ENCODE measurements at places on chromosomes 7 and 10.

DNA sequence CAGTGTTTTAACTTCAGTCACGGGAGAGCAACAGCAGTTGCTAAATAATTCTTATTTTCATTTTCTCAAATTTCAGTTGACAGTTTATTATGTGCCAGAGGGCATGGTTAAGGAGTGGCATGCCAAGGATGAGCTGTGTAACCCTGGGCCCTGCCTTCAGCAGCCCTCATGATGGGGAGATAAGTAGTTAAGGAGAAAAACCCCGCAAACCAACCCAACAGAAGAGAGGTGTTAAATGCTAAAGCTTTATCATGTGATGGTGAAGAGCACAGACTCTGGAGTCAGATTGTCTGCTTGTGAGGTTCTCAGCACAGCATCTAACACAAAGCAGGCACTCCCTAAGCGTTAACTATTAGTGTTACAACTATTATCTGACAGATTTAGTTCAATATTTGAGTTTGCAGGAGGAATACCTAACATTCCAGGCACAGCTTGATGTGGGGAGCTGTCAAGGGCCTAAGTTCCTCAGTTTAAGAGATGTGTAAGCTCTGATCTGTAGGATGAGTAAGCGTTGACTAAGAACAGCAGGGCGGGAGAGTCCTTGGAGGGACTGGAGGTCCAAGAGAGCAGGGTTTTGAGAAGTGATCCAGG, 29.6 kb downstream of the STAM start:
- no peak for DNase-seq

- DNase-seq = no peak
Observed at GRCh38 chr7:54663603-54664234, 95.3 kb downstream of the SEC61G start.

DNA sequence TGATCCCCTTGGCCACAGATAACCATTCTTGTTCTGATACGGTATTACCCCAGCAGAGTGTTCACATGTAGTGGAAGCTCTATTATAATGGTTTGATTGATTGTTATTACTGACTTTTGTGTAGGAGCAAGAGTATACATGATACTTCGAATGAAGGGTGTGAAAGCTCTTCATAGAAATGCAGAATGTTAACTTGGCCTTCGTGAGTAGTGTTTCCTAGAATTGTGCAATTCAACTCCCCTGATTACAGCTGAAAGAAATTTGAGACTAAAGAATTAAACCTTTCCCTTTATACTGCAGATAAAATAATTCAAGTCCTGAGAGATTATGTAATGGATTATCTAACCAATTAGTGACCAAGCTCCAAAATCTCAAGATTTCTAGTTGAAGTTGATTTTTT, 38.2 kb downstream of the MKLN1 start:
- no peak for DNase-seq

DNA sequence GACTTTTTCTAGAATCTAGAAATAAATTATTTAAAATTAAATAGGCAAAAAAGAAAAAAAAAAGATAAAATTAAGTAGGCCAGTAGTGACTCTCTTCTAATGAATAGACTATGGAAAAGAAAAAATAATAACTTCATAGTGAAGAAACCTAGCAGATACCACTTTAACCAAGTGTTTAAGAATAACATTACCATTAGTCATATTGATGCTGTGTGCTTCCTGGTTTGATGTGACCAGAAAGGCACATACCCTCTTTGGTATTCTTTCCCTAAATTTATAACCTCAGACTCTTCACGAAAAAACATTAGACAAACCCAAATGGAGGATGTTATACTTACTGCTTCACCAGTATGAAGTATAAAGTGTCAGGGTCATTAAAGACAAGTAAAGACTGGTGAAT, 42.6 kb downstream of the KIF20B start:
- no peak for DNase-seq

DNA sequence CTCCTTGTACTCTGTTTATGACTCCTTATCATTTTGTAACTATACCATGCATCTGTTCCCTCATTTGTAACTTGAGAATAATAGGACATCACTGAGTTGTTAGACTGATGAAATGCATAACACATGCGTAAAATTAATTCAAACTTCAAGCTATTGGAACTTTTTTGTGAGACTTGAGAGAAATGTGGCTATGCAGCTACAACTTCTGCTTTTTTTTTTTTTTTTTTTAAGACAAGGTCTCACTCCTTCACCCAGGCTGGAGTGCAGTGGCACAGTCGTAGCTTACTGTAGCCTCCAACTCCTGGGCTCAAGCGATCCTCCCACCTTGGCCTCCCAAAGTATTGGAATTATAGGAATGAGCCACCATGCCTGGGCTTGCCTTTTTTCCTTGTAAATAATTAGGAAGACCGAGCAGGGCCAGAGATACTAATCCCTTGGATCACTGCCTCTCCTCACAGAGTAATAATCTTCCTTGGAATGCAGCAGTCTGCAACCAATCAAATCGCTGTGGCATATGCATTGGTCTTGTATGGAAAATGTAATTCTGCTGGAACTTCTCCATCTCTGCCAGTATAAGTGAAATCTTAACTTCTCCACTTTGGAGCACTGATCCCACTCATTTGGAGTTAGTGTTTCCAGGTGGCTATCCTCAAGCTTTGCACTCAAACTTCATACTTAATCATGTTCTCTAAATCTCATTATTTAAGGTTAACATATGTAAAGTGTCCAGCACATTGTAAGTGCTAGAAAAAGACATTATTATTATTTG, 2.0 kb upstream of the PANK1 start:
- DNase-seq = no peak

GRCh38 chr10:98610301-98610700, 163.6 kb upstream of the HPS1 start:
- no peak for DNase-seq

DNA sequence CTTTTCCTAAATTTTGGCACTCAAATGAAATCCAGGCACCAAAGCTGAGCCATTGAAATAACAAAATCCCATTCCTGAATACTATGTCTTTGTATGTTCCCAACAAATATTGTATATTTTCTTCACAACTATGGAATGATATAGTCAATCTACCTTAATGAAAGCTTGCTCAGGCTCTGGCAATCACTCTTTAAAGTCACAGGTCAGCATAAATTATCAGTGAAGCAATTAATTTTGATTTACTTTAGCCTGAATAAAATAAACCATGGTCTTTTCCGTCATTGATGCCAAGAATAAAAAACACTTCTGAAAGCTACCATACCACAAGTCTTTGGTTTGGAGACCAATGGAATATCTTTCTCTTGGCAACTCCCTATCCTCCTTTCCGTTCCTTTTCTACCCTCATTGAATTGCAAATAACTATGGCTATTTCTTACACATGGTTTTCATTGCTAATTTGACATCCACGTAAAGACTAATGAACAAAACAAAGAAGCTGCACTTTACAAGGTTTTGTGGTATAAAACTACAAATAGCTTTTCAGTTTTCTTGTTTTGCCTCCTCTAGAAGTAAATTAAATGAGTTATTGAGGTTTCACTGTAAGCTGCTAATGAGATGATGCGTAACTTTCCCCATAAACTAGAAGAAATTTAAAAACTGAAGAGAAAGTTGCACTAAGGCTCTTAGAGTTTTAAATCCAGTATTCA, 166.6 kb downstream of the TAX1BP1 start:
- no peak for DNase-seq

DNA sequence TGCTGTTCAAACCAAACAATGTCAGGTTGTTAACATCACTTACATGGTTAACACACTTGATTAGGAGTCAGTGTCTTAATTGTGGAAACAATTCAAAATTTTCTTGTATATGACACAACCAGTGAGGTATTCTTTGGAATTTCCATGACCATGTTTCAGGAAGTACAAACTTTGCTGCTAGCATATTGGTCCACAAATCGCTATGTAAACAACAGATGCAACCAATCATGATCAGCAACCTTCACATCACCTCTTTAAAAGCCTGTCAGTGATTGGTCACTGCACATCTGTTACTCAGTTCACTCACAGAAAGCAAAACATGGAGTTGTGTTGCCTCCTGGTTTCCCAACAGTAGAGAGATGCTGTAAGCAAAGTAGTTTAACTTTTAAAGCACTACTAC, 108.9 kb upstream of the FAM3C start:
- no peak for DNase-seq

DNA sequence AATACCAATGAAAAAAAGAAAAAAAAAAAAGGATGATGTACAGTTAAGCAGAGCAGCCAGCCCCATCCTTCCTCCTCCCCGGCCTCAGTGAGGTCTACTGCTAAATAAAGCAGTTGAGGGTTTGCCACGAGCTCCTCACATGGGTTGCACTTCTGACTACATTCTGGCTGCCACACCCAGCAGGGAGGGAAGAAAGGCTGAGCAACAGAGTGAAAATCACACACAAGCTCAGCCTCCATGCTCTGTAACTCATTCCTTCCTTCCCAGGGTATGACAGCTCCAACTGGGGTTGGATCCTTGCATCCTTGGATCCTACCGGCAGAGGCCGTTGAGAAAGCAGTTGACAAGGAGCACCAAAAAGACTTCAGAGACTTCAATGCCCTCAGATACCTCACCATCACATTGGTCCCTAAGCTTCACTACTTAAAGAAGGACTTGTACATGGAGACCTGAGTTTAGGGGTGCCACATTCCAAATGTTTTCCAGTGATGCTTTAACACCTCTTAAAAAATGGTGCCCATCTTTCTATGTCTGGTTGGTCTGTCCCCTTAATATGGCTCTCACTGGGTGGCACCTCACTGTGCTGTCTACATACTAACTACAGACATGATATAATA, 52.9 kb upstream of the PIK3CG start:
- DNase-seq = peak; percentile 25

DNA sequence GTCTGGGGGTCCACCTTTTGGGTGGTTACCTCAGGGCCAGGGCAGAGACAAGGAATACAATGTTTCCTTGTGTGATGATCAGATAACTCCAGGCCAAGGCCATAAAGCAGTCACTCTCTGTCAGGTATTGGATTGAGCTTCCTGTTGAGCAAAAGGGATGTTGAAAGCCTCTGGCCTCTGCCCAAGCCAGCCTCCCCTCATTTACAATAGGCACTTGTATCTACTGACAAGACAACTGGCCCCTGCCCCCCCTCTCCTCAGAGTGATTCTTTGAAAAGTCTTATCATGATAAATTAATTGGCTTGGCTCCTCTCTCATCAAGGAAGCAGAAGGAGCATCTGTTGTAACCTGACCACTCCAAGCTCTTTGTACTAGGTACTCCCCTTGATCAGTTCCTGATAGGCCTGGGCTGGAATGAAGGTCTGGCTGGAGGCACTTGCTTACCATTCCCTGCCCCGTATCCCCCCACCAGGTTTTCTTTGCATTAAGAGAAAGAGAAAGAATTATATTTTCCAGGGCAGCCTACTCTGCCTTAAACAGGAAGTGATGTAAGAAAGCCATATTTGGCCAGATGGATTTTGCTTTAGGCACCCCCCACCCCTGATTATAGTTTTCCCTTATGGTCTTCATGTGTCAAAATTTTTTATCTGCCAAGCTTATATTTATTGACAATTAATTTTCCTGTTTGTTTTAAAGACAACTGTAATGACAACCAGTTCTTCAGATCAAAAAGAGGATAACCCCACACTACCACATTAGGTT, 42.1 kb upstream of the HPS1 start:
- no peak for DNase-seq

DNA sequence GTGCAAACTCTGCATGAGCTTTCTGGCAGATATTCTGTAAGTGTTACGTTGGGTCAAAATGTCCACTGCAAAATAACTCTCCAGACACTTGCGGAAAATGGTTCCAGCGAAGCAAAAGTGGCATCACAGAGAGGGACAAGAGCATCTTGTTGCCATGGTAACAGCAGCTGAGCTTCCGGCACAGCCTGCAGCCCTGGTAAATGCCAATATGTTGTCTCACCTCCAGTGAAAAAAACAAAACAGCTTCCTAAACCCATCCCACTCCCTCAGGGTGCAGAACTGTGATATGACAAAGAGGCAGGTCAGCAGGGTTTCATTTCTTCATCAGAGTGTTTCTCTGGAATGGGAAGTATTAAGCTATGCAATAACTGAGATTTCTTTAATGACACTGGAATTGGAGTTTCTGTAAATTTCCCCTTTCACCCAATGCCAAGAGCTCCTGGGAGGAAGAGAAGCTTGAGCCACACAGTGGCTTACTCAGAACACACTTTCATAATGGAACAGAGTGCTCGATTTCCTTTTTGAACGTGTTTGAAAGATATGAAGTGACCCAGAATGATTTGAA, 65.6 kb downstream of the FOXI2 start:
- no peak for DNase-seq
